ENCODE measurements at places on chromosomes 7 and 10.

DNA sequence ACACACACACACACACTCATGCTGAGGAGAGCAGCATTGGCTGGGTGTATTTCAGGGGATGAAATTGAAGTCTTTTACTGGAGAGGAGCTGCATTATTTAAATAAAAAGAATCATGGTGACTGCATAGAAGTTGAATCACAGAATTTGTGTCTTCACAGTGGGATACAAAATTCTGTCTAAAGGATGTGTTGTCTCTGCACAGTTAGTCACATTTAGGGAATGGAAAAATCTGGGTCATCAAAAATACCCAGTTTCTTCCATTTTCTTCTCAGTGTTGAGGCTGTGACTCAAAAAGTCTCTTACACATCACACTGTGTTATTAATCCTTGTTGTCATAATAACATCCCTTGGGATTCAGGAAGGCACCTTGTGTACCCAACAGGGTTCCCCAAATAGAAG is 10.9 kb downstream of the PAPSS2 start:
- H3K27me3 ChIP-seq: no peaks in the 10 kb centered on the region
- H3K36me3 ChIP-seq: no peaks in the 10 kb centered on the region
- H3K4me1 ChIP-seq: peaks cover 6% of the 10 kb centered on the region
- no peak for DNase-seq
- H3K27ac ChIP-seq: no peak overlapping the region

- H3K4me1 ChIP-seq: no peaks in the 10 kb centered on the region
- H3K27ac ChIP-seq: no peak overlapping the region
- no peak overlapping the region for H3K4me3 ChIP-seq
Measured at GRCh38 chr10:89613582-89613981, 31.5 kb downstream of the PANK1 start.

GRCh38 chr10:109178591-109178990 is 744.7 kb downstream of the XPNPEP1 start:
- H3K36me3 ChIP-seq: no peaks in the 10 kb centered on the region
- H3K27me3 ChIP-seq: no peaks in the 10 kb centered on the region
- H3K4me1 ChIP-seq: no peaks in the 10 kb centered on the region

- no peak overlapping the region for H3K27ac ChIP-seq
- H3K27me3 ChIP-seq: no peaks in the 10 kb centered on the region
- no peaks in the 10 kb centered on the region for H3K36me3 ChIP-seq
- H3K4me3 ChIP-seq: no peak overlapping the region
- DNase-seq: no peak
Measured at GRCh38 chr7:127874951-127875608, 156.2 kb downstream of the LRRC4 start.

- H3K27ac ChIP-seq: no peak overlapping the region
- no peak overlapping the region for H3K4me3 ChIP-seq
- DNase-seq: no peak
- H3K27me3 ChIP-seq: no peaks in the 10 kb centered on the region
Measured at GRCh38 chr7:17212188-17212587, 86.3 kb upstream of the AHR start.

GRCh38 chr7:157337316-157338149 is 729 bp downstream of the DNAJB6 start:
- peaks cover 9% of the 10 kb centered on the region for H3K4me1 ChIP-seq
- no peaks in the 10 kb centered on the region for H3K36me3 ChIP-seq
- peak overlapping the region; percentile 92 for H3K4me3 ChIP-seq
- peak; percentile 53 for DNase-seq

DNA sequence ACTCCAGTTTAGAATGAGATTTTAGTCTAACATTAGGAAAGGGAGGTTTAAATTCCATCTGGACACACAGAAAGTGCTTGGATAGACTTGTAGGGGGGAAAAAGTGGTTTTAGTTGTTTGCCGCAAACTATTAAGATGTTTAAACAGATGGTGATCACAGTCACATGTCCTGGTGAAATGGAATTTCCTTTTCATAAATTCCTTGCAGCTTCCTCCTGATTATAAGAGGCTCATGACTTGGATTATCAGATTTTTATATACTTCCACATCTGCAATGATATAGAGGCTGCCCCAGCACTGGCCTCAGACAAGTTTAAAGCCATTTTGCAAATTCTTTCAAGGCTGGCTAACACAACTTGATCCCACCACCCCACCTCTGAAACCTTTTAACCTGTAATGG is 106.4 kb upstream of the ARMC3 start:
- H3K36me3 ChIP-seq: no peaks in the 10 kb centered on the region
- H3K27me3 ChIP-seq: no peaks in the 10 kb centered on the region

DNA sequence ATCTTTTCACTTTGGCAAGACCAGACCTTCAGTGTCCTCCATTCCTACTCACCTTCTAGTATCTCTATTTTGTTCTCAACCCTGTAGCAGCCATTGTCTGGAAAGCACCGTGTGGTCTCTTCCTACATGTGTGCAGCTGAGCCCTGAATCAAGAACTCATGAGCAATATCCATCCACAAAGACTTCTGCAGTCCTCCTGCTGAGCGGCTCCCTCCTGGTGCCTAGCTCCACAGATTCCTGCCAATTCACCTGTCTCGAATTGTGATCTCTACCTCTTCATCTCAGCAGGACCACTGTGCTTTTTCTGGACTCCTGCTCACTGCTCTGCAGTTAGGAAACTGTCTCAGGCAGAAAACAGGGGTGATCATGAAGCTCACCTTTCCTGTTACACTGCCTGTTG is 118.8 kb downstream of the RELN start:
- DNase-seq: no peak
- no peaks in the 10 kb centered on the region for H3K27me3 ChIP-seq
- no peaks in the 10 kb centered on the region for H3K36me3 ChIP-seq

- peaks cover 10% of the 10 kb centered on the region for H3K4me1 ChIP-seq
- H3K27me3 ChIP-seq: no peaks in the 10 kb centered on the region
- DNase-seq: peak; percentile 79
- peak overlapping the region; percentile 22 for H3K27ac ChIP-seq
Measured at GRCh38 chr7:159030490-159031134, 114.1 kb downstream of the VIPR2 start.

DNA sequence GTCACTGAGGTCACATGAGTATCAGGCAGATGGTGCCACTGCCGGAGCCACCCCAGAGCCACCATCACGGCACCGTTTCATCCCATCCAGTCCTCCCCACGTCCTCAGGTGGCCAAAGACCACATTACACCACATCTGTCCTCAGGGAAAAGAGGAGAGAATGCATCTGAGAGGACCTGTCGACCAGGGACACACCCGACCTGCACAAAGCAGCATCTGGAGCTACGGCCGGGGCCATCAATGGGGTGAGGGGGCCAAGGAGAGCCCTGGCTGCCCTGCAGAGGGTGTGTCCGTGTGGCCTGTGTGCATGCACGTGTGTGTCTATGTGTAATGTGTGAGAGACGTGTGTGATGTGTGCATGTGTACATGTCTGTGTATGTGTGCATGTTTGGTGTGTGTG is 480.6 kb downstream of the DNAJB6 start:
- DNase-seq: no peak

DNA sequence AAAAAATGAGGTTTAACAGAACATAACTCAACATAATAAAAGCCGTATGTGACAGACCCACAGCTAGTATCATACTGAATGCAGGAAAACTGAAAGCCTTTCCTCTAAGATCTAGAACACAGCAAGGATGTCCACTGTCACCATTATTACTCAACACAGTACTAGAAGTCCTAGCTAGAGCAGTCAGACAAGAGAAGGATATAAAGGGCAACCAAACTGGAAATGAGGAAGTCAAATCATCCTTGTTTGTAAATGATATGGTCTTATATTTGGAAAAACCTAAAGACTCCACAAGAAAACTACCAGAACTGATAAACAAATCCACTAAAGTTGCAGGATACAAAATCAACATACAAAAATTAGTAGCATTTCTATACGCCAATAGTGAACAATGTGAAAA is 45.9 kb downstream of the C10orf71 start:
- H3K4me3 ChIP-seq: no peak overlapping the region
- no peak overlapping the region for H3K27ac ChIP-seq
- no peaks in the 10 kb centered on the region for H3K4me1 ChIP-seq

DNA sequence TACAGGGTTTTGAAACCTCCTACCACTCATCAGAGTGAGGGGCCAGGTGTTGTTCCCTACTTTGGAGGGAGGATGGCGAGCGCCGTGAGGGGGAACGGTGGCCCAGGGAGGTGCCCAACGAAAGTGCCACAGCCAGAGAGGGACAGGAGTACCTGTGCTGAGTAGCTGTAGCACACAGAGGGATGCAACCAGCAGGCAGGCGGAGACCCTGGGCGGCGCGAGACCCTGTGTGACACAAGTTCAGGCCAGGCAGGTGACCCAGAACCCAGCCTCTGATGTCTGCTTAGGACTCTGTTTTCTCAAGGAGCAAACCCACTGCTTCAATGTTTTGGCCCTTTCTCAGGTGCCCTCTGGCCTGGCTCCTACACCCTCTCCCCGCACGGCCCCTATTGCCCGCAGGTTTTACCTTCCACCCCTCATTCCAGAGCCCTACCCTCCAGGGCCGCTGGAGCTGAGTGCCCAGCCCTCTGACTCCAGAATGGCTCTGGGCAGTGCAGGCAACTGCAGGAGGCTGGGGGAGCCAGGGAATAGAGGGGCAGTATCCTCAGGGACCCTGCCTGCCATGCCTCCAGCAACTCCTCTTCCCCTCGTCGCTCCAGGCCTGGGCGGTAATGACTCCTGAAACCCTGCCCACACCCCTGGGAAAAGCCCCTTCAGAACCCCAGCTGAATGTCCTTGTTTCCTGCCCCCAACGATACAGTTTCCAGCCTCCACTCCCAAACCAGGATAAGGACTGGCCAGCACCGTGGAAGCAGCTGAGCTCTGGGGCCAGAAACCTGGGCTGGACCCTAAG is 164.1 kb upstream of the RHEB start:
- H3K27me3 ChIP-seq: no peaks in the 10 kb centered on the region
- DNase-seq: no peak
- H3K36me3 ChIP-seq: no peaks in the 10 kb centered on the region
- H3K4me3 ChIP-seq: no peak overlapping the region

DNA sequence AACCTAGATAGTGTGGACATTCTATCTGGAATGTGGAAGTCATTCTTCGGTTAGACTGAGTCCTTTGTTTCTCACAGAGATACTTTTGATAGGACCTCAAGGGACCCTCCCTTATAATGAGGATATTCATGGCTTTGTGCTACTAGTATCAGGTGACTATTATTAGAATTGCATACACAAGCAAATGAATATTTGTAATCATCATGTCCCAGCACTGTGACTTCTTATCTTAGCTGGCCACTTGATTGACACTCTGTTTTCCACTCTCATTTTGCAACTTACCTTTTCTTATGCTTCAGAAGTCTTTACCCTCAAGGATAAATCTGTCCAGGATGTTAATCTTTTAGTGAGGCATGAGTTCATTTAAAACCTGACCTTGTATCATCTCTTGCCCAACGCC is 268.2 kb upstream of the FZD1 start:
- no peak overlapping the region for H3K27ac ChIP-seq
- no peaks in the 10 kb centered on the region for H3K36me3 ChIP-seq
- no peak overlapping the region for H3K4me3 ChIP-seq
- H3K27me3 ChIP-seq: no peaks in the 10 kb centered on the region
- no peaks in the 10 kb centered on the region for H3K4me1 ChIP-seq
- DNase-seq: no peak

GRCh38 chr7:897771-898376 is 21.5 kb downstream of the GET4 start:
- no peak overlapping the region for H3K27ac ChIP-seq
- DNase-seq: no peak
- peaks cover 5% of the 10 kb centered on the region for H3K36me3 ChIP-seq
- no peaks in the 10 kb centered on the region for H3K27me3 ChIP-seq
- no peaks in the 10 kb centered on the region for H3K4me1 ChIP-seq
- H3K4me3 ChIP-seq: no peak overlapping the region

DNA sequence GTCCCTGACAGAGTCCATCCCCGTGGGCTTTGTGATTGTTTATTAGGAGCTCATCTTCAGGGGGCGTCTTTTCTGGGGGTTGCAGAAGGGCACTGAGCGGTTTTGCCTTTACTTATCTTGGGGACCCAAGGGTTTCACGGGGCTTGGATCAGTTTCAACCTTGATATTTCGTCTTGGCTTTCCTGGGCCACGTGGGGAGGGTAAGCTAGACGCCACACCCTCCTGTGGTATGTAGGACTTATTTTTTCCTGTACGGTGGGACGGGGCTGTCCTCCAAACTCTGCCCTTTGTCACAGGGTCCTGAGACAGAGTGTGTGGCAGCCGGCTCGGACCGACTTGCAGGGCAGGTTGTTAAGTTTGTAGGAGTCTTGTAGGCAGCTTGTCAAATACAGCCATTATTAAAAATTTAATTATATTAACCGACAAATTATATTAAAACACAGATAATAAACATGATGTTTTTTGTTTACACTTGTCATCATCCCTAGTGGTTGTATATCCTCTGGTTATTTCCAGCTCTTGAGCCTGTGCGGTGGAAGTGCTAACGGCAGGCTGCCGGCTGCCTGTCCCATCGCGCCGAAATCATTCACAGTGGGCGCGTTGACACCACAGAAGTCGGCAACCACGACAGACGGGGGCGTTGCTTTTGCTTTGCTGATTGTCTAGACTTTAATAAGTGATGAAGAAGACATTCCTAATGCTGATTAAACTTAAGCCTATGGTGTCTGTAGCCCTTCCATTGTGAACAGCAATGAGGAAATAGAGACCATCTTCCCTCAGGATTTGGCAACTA is 193.2 kb downstream of the DNAJB6 start:
- no peak for DNase-seq
- H3K27me3 ChIP-seq: no peaks in the 10 kb centered on the region
- H3K27ac ChIP-seq: no peak overlapping the region
- H3K4me3 ChIP-seq: no peak overlapping the region
- no peaks in the 10 kb centered on the region for H3K4me1 ChIP-seq

GRCh38 chr7:79340212-79340611 is 113.3 kb downstream of the MAGI2 start:
- no peaks in the 10 kb centered on the region for H3K36me3 ChIP-seq
- DNase-seq: no peak
- no peaks in the 10 kb centered on the region for H3K4me1 ChIP-seq
- H3K27ac ChIP-seq: no peak overlapping the region
- no peak overlapping the region for H3K4me3 ChIP-seq

GRCh38 chr7:125568799-125569198 is 639.2 kb upstream of the POT1 start:
- H3K36me3 ChIP-seq: no peaks in the 10 kb centered on the region
- no peaks in the 10 kb centered on the region for H3K27me3 ChIP-seq
- H3K27ac ChIP-seq: no peak overlapping the region
- DNase-seq: no peak

DNA sequence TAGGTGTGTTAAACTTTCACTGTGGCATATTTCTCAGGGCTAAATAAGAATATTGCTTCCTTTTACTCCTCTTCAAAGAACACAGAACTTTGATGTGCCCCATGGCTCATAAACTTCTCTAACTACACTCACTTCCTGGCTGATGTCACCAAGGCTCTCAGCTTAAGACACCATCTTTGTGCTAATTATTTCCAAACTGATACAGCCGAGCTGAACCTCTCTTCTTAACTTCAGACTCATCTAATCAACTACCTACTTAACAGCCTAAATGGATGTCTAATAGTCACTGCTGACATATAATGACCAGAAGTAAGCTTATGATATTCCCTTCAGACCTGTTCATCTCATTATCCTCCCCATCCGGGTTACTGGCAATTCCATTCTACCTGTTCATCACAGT is 3.6 kb downstream of the C10orf67 start:
- H3K4me1 ChIP-seq: peaks cover 4% of the 10 kb centered on the region
- no peaks in the 10 kb centered on the region for H3K27me3 ChIP-seq
- no peaks in the 10 kb centered on the region for H3K36me3 ChIP-seq
- no peak for DNase-seq

GRCh38 chr7:86598721-86599120 is 45.0 kb upstream of the GRM3 start:
- no peak for DNase-seq
- peak overlapping the region; percentile 24 for H3K4me3 ChIP-seq
- H3K4me1 ChIP-seq: no peaks in the 10 kb centered on the region
- no peak overlapping the region for H3K27ac ChIP-seq
- H3K27me3 ChIP-seq: no peaks in the 10 kb centered on the region
- H3K36me3 ChIP-seq: no peaks in the 10 kb centered on the region
